ENCODE measurements at places on chromosomes 5 and 9.

DNA sequence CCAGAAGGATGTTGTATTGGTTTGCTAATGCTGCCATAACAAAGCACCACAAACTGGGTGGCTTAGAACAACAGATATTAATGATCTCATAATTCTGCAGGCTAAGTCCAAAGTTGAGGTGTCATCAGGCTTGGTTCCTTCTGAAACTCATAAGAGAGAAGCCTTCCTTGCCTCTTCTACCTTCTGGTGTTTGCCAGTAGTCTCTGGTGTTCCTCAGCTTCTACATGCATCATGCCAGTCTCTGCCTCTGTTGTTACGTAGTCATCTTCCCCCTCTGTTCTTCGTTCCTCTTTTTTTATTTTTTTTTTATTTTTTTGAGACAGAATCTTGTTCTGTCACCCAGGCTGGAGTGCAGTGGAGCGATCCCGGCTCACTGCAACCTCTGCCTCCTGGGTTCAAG, 61.8 kb downstream of the LRRC70 start:
- no peak for DNase-seq

DNA sequence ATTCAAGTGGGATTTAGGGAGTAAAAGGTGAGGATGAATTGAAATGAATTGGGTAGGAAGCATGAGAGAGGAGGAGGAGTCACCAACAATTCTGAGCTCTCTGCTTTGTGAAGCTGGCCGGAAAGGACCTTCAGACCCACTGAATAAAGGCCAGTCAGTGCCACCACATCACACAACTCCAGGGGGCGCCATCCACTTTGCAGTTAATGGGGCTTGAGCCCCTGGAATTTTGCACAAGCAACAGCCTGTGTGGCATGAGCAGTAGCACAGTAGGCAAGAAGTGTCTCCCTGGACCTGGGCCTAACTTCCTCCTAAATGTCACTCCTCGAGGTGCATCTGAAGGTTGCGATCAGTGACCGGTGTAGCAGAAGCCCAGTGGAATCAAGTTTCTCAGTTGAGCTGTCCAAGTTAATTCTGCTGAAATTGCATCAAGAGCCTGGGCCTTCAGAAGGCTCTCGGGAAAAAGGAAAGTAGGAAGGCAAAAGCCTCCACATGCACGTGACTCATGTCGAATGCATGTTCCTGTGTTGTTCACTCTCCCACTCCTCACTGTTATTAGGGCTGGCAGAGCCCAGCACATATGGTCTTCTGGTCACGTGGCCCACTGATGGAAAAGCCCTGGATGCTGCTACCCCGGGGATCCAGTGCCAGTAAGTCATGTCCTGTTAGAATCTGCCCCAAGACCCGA, 27.8 kb upstream of the GLIS3 start:
- DNase-seq, result peak; percentile 20

DNA sequence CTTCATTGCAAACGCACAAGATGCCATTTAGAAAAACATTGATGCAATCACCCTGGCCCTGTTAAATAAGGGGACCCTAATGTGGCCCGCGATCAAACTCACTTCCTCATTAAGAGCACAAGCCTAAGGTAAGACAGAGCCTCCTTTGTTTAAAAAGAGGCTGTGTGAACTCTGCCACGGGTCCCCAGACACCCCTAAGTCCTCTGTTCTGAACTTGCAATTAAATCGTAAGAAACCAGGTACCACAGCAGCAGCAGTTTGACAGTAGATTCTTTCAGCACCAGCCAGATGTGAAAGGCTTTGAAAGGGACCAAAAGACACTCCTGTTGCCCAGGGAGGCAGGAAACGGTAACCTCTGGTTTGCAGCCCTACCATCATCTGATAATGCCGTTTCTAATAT, 346.3 kb downstream of the TMEM167A start:
- DNase-seq, result no peak

- no peak for DNase-seq
These were observed 526.3 kb upstream of the DAB2 start for GRCh38 chr5:39951070-39951469.

- no peak for DNase-seq
These were observed 3.3 kb downstream of the HOMER1 start for GRCh38 chr5:79510638-79511037.

DNA sequence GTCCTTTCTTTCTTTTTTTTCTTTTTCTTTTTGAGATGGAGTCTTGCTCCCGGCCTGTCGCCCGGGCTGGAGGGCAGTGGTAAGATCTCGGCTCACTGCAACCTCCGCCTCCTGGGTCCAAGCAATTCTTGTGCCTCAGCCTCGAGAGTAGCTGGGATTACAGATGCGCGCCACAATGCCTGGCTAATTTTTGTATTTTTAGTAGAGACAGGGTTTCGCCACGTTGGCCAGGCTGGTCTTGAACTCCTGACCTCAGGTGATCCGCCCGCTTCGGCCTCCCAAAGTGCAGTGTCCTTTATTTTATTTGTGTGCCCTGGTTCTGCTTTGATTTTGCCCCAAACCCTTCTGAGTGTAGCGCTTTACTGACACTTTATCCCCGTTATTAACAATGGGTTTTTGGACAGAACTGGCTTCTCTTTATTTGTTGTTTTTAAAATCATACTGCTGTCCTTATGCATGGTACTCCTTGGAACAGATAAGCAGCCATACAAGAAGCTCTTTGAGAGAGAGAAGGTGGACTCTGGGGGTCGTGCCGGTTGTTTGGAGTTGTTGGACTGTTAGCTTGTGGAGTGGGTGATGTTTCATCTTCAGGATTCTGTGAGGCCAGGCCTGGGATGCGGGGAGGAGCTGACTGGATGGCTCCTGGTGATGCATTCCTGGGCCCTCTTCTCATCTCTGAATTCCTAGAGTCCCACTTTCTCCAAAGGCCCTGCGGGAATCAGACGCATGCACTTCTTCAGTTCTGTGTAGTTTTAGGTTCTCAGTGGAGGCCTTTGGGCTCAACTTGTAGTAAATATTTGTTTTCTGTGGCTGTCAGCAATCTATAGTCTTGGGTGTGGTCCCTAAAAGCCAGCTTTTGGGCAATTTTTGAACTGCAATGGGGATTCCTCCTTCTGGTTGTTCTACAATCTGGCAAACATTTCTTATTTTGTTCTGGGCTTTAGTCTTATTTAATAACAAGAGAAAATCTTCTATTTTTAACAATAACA, 47.8 kb downstream of the PTTG1 start:
- DNase-seq, result no peak

GRCh38 chr9:88997646-88998045, 6.4 kb downstream of the S1PR3 start:
- DNase-seq, result no peak

GRCh38 chr5:98309785-98310598, 463.5 kb upstream of the RGMB start:
- no peak for DNase-seq

DNA sequence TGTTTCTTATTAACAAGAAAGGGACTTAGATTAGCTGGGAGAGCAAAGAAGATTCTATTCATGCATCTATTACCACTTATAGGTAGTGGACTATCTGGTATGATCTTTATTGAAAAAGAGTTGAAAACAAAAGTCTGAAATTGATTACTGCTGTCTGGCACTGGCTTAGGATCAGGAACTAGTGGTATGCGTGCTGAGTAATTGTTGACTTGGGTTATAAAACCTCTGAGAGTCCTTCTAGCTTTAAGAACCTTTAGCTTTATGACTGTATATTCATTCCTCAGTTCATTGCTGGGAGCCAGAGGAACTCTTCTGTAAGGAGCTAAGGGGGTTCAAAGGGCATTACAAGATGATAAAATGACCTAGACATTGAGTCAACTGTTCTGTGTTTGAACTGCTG, 7.6 kb downstream of the SLC1A1 start:
- DNase-seq, result no peak

DNA sequence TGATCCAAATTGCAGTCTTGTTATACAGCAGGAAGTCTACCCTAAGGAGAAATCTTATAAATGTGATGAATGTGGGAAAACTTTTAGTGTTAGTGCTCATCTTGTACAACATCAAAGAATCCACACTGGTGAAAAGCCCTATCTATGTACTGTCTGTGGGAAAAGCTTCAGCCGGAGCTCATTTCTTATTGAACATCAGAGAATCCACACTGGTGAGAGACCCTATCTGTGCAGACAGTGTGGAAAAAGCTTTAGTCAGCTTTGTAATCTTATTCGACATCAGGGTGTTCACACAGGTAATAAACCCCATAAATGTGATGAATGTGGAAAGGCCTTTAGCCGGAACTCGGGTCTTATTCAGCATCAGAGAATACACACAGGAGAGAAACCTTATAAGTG, 10.4 kb downstream of the ZNF189 start:
- DNase-seq, result no peak

- no peak for DNase-seq
These were observed 10.7 kb upstream of the PTGR1 start for GRCh38 chr9:111610149-111610548.

- no peak for DNase-seq
These were observed 268.2 kb upstream of the TAS2R1 start for GRCh38 chr5:9898319-9898718.

DNA sequence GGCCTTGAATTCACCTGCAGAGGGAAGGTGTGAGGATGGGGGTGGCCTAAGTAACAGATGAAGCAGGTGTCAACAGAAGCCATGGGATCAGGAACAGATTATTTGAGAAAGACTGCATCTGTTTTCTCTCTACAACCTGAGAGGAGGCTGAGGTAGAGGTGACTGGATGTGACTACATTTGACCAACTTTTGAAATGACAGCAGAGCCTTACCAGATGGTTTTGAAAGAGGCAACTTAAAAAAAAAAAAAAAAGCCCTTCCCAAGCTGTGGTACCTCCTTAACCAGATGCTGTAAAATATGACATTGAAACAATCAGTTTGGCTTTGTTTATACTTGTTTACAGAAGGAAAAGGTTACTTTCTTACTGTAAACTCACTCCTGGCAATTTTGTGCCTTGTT, 108.6 kb downstream of the TRIO start:
- no peak for DNase-seq
